ENCODE measurements at places on chromosomes 4 and X.

GRCh38 chrX:1249101-1249887 is 19.3 kb upstream of the CSF2RA start:
- DNase-seq: no peak

GRCh38 chr4:27111627-27112026 is 251.0 kb downstream of the STIM2 start:
- DNase-seq: no peak

- no peak for DNase-seq
Measured at GRCh38 chr4:99506781-99507180, 4.0 kb upstream of the C4orf17 start.

DNA sequence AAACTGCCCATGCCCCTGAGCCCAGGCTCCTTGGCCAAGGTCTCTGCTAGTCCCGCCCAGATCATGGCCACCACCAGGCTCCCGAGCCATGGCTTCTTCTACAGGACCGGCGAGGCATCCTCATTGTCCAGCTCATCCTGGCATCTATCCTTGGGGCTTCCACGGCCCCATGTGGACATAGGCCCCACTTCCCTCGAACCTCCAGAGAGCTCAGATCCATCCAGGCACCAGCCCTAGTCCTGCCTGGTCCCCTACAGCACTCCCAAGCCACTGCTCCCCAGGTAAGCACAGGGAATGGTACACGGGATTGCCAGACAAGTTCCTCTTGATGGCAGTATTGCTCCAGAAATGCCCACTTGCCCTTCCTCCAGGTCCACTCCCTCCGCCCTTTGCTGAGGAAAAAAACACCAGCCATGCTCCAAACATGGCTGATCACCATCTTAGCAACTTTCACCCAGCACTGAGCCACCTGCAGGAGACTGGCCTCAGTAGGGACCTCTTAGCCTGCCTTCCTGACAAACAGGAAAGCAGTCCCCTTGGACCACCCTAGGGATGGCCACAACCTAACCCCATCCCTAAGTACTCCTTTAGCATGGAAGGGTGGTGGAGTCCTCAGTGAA is 272.1 kb upstream of the AGTR2 start:
- no peak for DNase-seq

- DNase-seq: no peak
Measured at GRCh38 chr4:55012363-55013230, 112.8 kb downstream of the KDR start.

DNA sequence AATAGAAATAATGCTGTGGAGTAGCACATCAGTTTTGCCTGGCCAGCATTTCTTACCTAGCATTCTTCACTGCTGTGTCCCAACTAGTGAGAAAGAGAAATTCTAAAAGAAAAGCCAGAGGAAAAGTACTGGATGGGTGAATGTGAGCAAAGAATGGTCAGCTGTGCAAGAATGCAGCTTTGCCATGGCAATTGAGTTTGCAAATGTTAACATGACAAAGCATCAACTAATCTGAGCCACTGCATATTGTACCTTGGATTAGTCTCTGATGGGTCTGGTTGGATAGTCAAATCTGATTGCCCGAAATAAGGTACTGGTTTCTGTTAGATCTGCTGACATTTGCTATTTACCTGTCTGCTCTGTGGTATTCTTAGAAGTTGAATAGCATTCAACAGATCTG is 38.7 kb downstream of the ADD1 start:
- DNase-seq: no peak

- DNase-seq: no peak
Measured at GRCh38 chr4:146790515-146790914, 151.8 kb downstream of the POU4F2 start.

DNA sequence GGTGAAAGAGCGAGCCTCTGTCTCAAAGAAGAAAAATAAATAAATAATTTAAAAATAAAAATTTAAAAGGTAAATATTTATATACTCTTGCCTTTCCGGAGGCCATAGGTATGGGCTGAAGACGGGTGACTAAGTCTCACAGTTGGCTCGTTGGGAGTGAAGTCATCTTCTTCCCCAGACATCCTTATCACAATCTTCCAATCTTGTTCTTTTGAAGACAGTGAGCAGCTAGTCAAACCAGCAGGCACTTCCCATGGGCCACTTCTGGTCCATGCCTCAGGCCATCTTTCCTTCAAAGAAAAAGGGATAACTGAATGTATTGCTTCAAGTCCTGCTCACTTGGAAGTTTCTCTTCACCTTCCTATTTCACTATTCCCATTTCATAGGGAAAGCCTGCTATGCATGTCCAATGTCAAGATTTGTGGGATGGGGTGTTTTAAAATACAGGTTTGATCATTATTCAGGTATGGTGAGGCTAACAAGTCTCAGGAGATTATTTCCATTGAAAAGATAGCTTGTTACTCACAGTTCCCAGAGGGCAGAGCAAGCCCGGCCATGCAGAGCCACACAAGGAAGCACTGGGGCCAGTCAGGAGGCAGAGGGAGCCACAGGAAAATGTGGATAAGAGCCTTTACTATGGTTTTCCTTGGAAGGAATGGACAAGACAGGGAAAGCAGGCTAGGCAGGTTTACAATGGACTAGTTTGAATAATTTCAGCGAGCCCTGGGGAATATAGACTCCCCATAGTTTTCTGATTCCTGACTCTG is 33.3 kb upstream of the VCX2 start:
- no peak for DNase-seq

DNA sequence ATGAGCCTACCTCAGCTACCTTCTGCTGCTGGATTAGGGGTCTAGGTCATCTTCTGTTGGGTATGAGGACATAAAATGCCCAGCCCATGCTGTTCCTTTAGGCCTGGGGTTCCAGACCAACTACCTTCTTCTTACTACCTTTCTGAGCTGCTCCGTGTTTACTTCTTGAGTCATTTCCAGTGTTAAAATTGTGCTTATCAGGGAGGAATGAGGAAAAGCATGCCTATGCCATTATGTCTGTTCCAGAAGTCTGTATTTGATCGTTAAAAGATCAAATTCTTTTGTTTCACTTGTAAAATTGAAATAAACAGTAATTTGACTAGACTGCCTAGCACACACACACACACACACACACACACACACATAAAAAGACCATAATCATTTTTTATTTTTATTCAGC is 1912.7 kb upstream of the TENM3 start:
- DNase-seq: no peak

GRCh38 chrX:100409610-100410590 is at the start of gene PCDH19:
PCDH19 (minus strand) TSS chrX:100410273; CDS start chrX:100408597, 1,676 bp downstream.
- peak; percentile 54 for DNase-seq

- no peak for DNase-seq
Measured at GRCh38 chr4:105911426-105911825, 16.2 kb downstream of the NPNT start.
